Hypothalamus (tissue), 51 donors: ENCODE measurements at places on chromosomes 13 and 19.

- no peak for DNase-seq
These were observed 2812.6 kb downstream of the PCDH9 start for GRCh38 chr13:64417581-64417980.

GRCh38 chr19:1256646-1257474 is 8.5 kb downstream of the MIDN start:
- DNase-seq, result no peak

- no peak for DNase-seq
These were observed 645 bp downstream of the UBL3 start for GRCh38 chr13:29849731-29850212.

GRCh38 chr13:50226515-50227155 is 211.4 kb downstream of the KCNRG start:
- DNase-seq, result no peak

DNA sequence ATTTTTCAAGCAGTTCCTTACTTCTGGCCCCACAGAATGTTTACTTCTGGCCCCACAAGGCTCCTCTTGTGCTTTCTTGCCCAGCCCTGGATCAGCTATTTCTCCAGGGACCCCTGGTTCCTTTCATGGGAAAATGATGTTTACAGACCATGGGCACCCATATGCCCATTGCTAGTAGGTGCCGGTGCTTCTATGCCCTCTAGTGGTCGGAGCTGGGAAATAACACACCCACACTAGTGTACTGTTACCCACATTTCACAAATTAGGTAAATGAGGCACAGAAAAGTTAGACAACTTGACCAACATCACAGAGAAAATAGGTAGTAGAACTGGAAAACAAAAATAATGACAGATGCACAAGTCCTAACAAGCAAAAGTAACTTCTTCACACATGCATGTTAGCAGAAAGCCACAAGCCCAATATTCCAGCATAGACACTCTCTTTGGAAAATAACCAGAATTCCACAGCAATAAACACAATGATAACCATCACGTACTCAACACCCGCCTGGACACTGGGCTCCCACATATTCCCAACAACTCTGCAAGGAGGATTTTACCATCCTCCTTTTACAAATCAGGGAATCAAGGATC is 1.3 kb upstream of the CEACAM6 start:
- DNase-seq, result no peak

GRCh38 chr19:49861107-49861506 is 6.3 kb downstream of the PNKP start:
- no peak for DNase-seq
